ENCODE measurements at places on chromosomes 3 and 15.

- DNase-seq, result no peak
Observed at GRCh38 chr3:155188031-155188430, 105.5 kb downstream of the STRIT1 start.

DNA sequence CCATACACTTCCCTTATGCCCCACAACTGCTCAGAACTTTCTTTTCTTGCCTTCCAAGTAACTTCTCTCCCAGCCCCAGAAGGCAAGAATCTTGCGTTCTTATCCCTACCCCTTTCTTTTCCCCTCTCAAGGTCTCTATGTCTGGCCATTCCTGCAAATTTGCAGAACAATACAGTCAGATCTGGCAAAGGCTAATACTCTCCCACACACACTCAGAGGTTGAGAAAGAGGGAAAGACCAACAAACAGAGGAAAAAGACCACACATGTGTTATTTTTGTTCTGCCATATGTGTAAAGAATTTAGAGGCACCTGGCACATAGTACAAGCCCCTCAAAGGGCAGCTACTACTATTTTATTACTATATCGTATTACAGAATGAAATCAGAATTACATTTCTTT, 25.7 kb downstream of the GJD2 start:
- no peak for DNase-seq

GRCh38 chr3:124363476-124363875, 366.8 kb upstream of the UMPS start:
- DNase-seq, result no peak

DNA sequence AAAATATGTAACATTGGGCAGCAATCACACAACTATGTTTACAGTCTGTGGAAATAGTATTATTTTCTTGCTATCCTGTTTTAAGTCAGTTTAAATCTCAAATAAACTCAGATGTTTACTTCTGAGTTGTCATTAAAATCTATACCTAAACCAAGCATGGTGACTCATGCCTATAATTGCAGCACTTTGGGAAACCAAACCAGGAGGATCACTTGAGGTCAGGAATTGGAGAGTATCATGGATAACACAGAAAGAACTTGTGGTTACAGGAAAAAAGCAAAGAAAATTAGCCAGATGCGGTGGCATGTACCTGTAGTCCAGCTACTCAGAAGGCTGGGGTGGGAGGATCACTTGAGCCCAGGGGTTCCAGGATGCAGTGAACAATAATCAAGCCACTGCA, 631.6 kb upstream of the EPHA6 start:
- no peak for DNase-seq

DNA sequence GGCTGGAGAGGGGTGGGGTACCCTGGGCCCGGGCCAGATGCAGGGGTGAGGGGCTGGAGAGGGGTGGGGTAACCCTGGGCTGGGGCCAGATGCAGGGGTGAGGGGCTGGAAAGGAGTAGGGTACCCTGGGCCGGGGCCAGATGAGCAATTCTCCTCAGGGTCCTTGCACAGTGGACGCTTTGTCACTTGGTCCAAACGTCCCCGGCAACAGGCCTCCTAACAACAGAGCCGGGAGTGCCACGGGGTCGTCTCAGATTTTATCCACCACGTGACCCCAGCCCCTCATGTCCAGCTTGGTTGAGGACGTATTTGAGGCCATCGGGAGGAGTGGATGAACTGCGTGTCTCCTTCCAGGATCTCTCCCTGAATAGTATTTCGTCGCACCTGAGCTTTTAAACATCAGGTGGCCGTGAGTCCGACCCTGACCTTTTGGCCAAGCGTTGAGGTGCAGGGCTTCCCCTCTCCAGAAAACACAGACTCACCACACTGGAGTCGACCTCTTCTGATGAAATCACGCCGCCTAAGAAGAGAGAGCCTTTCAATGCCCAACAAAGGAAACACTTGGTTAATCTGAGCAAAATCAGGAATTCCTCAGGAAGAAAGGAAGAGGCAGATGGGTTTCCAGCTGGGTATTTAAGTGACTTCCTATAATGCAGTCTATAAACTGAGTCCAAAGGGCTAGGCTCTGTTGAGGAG, 12.8 kb upstream of the LRRC15 start:
- no peak for DNase-seq

- DNase-seq, result no peak
Observed at GRCh38 chr3:197830308-197830966, 39.4 kb downstream of the LRCH3 start.

GRCh38 chr3:13818919-13819318, 61.0 kb downstream of the WNT7A start:
- DNase-seq, result no peak

GRCh38 chr3:190338717-190339116, 16.5 kb upstream of the CLDN1 start:
- DNase-seq, result no peak

DNA sequence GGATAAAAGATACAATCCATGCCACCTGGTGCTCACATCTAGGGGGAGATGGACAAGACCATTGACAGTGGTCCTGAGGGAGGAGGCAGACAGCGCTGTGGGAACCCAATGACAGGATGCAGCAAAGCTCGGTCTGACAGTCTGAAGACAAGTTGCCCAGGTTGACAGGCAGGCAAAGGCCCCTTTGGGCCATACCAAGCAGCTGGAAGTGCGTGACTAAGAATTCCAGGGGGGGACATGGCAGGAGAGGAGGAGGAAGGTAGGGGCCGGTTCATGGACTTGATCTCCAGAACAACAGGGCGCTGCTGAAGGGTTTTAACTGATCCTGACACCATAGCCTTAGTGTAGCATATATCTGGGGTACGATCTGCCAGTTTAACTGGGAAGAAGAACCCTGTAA, 83.4 kb downstream of the RPLP1 start:
- no peak for DNase-seq

GRCh38 chr15:40901053-40901443, 6.8 kb downstream of the VPS18 start:
- no peak for DNase-seq

DNA sequence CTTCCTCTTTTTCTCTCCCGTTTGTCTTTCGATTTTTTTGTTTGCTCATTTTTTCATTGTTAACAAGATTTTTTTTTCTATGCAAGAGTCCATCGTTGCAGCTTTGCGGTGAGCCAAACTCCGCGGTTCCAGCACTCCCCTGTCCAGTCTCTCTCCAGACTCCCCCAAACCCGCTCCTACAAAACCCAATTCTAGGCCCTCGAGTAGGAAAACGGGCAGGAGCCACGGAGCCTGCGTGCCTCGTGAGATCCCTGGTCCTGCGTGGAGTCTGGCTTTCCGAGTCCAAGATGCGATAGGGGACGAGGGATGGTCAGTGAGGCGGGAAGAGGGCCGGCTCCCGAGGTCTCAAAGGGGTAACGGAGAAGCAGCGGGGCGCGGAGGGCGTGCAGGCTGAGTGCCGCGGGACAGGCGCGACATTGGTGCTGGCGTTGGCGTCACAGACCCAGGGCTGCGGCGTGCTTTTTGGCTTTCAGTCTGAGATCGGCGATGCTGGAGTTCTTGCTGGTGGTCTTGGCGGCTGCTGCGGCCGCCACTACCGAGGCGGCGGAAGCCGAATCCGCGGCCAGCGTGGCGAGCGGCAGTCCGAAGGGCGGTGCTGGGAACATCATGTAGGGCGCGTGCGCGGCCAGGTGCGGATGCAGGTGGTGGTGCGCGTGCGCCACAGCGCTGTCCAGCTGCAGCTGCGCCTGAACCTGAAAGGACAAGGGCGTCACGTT, 8.5 kb downstream of the SHOX2 start:
- DNase-seq, result no peak

DNA sequence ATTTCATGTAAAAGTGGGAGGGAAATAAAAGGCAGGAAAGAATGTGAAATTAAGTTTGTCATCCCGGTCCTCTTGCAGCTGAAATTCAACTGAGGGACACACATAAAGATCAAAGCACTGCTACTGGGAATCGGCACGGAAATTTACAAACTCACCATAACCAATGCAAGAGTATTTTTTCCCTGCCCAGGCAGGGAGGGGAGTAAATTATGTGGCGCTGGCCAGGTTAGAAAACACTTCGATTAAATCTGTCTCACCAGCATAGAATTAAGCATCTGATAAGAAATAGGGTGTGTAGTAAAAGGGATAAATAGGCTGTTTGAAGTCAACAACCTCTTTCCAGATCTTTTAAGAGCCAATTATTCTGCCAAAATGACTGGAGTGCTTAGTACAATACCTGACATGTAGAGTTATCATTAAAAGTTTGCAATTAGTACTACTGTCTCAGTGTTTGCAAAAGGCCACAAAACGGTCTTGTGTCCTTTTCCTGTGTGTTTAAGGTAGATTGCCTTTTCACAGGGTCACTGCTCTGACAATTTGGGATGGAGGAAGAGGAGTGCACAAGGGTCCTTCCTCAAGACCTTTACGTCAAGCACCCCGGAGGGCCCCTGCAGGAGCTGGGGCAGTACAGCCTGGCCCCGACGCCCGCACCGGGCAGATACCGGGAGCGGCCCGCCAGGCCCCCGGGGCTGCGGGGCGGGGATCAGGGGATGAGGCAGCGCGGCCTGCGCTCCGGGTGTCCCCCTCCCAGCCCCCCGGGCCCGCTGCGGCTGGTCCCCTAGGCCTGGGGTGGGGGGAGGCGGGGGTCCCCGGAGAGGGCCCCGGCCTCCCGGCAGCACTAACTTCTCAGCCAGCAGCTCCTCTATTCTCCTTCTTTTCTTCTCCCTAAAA, 651 bp downstream of the UBA3 start:
- no peak for DNase-seq

All from gastrocnemius medialis (tissue), 4 donors.